ENCODE measurements at places on chromosomes 1 and 21.
A peak's percentile ranks its signal among the peaks of the same experiment; 100 is the strongest.

GRCh38 chr1:236908669-236909068, 95.6 kb downstream of the MT1HL1 start:
- DNase-seq, result no peak

DNA sequence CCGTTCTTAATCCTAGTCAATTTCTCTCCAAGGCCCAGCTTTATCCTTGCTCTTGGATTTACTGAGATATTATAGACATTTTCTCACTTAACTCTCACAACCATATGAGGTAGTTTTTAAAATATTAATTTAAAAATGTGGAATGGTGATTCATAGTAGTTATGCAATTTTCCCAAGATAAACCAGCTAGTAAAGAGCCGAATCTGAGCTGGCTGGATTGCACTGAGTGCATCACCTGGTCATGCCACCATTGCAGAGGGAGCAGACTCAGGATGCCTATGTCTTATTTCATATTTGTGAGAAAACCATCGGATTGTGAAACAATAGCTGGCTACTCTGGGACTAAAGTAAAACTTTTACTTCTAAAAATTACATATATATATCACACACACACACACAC, 494.0 kb downstream of the KCNT2 start:
- no peak for DNase-seq

DNA sequence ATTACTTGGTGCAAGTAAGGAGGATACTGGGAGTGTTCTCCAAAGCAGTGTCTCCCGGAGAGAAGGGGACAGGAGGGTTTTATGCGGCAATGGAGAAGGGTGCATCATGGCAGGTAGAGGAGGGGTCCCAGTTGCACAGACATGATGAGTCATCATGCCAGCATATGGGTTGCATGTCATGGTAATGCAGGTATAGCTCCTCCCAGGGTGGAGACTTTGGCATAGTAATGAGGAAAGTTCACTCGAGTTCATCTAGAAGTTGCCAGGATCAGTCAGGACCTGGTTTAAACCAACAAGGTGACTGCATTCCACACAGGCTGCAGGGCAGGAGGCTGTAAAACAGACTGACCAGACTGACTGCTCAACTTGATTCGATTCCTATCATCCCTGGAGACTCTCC, 355.7 kb upstream of the DUSP10 start:
- no peak for DNase-seq

DNA sequence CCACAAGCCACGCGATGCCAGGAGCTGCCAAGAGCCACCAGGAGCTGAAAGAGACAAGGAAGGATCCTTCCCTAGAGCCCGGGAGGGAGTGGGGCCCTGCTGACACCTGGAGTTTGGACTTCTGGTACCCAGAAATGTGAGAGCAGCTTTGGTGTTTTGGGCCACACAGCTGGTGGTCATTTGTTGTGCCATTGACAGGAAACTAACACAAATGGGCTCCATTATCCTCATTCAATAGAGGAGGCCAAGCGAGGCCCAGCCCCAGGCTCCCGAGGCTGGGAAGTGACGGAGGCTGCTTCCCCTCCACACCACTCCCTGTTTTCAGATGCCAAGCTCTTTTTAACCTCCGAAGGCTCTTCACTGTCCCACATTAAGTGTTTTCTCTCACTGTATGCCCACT, 25.5 kb downstream of the DHRS3 start:
- no peak for DNase-seq

- no peak for DNase-seq
Observed at GRCh38 chr1:2633366-2633935, 635 bp upstream of the MMEL1 start.

- DNase-seq, result peak; percentile 3
Observed at GRCh38 chr1:119275145-119276134, 93.1 kb upstream of the HAO2 start.
